ENCODE measurements at places on chromosomes 3 and 15.

- no peak for DNase-seq
Observed at GRCh38 chr3:170751083-170751898, 118.7 kb downstream of the RPL22L1 start.

GRCh38 chr15:47135267-47135666 lies 582.0 kb upstream of the SEMA6D start:
- no peak for DNase-seq

DNA sequence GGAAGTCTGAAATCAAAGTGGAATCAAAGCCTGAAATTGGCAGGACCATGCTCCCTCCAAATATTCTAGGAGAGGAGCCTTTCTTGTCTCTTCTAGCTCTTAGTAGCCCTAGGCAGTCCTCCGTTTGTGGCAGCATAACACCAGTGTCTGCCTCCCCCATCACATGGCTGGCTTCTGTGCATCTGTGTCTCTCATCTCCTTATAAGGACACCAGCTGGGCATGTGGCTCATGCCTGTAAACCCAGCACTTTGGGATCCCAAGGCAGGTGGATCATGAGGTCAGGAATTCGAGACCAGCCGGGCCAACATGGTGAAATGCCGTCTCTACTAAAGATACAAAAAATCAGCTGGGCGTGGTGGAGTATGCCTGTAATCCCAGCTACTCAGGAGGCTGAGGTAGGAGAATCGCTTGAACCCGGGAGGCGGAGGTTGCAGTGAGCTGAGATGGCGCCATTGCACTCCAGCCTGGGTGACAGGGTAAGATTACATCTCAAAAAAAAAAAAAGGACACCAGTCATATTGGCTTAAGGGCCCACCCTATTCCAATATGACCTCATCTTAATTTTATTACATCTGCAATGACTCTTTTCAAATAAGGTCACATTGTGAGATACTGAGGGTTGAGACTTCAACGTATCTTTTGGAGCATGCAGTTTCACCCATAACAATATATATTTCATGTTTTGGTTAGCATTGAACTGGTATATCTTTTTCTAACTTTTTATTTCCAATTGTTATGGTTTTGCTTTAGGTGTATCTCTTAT lies 148.0 kb upstream of the TPM1 start:
- DNase-seq: no peak

DNA sequence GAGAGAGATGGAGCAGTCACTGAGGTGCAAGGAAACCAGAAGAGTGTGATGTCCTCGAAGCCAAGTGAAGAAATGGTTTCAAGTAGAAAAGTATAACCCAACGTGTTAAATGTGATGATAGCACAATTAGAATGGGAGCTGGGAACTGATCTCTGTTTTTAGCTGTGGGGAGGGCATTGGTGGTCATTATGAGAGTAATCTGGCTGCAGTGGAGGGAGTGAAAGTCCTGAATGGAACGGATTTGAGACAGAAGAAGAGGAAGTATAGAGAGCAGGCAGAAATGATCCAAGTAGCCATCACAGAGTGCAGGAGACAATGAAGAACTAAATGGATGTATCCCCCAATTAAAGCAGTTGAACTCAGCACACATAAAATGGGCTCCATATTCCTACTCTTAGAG lies 235.3 kb downstream of the IGSF11 start:
- DNase-seq: no peak

- no peak for DNase-seq
Observed at GRCh38 chr3:142211034-142211433, 14.4 kb downstream of the GK5 start.
